NT2/D1 (cell line): ENCODE measurements at places on chromosomes 1 and 21.

- no peak for DNase-seq
Observed at GRCh38 chr1:201482755-201483154, 13.8 kb upstream of the PHLDA3 start.

- no peak for DNase-seq
Observed at GRCh38 chr1:174870319-174870718, 129.4 kb upstream of the CACYBP start.

DNA sequence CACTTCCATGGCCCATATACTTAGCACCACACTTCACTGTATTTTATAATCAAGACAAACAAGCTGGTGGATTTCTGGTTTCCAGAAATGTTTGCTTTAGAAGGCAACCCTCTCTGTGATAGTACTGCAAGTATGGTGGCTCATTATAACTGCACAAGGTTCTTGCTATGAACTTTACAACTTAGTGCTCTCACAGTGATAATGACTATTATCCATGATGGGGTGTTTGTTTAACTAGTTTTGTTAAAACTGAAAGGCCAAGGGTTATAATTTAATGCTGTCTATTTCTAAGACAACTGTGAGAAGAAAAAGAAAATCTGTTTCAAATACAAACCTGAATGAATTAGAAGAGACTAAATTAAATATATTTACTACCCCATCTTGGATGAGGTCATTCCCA, 903.2 kb downstream of the ADGRL2 start:
- no peak for DNase-seq

DNA sequence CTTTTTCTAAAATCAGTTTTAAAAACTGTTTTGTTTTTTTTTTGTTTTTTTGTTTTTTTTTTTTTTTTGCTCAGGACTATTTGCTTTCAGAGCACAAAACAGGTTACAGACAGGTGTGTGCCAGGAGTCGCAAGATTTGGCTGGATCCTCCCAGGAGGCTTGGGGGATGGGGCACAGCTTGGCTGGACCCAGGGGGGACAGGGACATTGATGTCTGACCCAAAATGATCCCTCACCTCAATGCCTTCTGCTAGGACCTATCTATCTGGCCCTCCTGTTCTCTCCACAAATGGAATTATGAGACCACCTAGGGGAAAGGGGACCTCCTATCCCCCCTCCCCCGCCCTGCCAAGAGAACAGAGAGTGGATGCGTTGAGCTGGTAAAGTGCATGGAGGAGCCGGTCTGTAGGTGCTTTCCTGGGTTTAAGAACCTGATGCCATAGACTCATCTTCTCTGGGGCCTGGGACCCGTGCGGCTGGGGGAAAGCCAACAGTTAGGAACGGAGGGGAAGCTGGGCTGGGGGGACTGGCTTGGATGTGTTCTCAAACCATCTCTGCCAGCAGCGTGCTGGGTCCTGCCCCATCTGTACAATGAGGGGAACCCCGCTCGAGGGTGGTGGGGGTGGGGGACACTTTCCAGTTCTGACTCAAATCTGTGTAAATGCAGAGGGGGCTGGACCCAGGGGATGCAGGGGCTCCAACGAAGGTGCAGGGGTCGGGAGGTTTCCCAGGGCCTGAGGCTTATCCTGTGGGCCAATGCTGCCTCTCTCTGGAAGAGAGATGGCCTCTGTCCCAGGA, 28.9 kb downstream of the RUNX3 start:
- DNase-seq = no peak

GRCh38 chr21:42203321-42203720, 15.6 kb upstream of the ABCG1 start:
- DNase-seq = no peak

GRCh38 chr1:84836145-84836544, 56.9 kb downstream of the LPAR3 start:
- DNase-seq = no peak

- no peak for DNase-seq
Observed at GRCh38 chr1:18645747-18646090, 15.1 kb downstream of the PAX7 start.

- DNase-seq = no peak
Observed at GRCh38 chr1:236113324-236114032, 28.9 kb upstream of the GPR137B start.

DNA sequence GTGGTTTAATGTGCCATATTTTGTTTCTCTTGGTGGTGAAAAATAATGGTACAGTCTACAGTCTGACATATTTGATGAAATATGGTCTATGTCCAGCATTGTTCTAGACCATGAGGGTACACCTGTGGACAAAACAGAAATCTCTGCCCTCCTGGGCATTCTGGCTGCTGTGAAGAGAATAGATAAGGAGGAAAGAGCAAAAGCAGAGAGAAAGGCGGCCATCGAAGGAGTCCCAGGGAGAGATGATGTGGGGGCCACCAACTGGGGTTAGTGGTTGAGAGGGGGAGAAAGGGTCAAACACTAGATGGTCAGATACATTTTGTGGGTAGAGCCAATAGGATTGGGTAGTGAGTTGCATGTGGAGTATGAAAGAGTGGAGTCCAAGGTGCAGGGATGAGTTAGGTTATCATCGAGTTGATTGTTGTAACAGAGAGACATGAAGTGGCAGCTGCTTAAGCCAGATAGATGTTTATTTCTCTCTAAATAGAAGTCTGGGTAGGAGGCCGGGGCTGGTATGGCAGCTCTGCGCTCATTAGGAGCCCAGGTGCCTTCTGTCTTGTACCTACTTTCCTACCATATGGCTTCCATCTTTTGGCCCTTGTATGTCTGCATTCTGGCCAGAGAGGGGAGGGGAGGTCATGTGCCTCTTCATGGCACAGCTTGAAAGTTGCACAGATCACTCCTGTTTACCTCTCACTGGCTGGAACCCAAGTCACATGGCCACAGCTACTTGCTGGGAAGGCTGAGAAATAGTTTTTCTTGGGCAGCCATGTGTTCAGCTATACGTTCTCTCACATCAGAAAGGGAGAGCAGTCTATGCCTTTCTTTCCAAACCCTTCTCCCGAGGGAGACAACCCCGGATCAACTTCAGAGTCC, 13.0 kb downstream of the UBE4B start:
- DNase-seq = no peak

GRCh38 chr1:20980051-20980450, 192.9 kb upstream of the HP1BP3 start:
- no peak for DNase-seq

- DNase-seq = peak; percentile 77
Observed at GRCh38 chr1:202860744-202861419, 28.1 kb downstream of the RABIF start.

DNA sequence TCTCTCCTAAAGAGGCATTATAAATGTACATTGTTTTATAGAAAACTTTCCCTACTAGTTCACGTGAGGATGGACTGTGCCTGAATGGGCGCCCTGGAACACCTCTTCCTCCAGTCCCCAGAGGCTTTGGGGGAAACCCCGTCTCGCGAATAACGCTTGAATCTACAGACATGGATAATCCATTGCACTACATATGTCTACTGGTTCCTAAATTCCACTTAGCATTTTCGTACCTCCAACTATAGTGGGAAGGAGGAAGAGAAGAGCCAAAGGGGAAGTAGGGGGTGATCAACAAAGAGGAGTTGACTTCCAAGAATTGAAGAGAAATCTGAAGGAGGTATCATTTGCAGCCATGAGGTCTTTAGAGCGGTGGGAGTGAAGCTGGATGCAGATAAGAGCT, 11.1 kb downstream of the BARHL2 start:
- no peak for DNase-seq

DNA sequence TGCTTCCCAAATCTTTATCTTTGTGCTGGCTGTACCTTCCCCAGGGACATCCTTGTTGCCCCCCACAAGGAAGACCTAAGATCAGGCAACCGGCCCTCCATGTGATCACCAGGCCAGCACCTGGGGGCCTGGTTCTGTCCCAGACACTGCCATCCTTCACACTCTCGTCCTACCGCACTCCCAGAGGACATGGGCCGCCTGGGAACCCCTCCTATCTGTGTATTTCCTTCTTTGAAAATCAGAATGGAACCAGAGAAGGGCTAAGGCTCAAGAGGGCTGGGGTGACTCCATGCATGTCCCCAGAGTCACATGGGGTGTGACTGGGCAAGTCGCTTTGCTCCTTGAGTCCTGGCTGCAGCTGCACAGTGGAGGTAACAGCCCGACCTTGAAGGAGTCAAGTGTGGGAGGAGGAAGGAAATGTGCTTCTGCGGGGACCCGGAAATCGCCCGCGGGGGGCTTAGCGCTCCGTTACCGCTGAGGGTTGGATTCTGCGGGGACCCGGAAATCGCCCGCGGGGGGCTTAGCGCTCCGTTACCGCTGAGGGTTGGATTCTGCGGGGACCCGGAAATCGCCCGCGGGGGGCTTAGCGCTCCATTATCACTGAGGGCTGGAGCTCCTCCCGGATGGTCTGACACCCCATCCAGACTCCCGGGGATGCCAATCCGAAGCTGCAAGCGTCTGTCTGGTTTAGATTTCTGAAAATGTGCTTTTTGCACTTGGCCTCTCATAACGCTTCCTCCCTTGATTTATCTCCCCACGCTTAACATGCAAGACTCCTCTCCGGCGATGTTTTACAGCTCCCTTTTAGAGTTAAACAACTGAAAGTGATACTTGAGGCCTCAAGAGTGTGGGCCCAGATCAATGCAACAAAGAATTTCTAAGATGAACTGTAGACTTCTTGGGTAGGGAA, 278.9 kb downstream of the NPHP4 start:
- no peak for DNase-seq

DNA sequence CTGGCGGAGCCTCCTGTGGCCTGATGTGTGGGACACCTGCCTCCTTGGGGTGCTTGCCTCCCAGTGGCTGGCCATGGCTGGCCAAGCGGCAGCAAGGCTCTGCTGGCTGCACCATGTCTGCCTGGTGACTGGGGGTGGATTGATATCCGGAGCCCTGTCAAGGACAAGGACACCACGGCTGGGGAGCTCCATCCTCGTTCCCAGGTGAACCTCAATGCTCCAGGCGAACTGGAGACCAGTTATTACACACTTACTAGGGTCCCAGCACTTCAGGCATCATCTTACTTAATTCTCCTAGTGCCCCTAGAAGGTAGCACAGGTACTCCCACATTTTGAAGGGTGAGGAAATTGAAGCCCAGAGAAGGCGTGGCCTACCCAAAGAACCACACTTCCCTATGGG, 15.2 kb downstream of the SPATA21 start:
- no peak for DNase-seq

DNA sequence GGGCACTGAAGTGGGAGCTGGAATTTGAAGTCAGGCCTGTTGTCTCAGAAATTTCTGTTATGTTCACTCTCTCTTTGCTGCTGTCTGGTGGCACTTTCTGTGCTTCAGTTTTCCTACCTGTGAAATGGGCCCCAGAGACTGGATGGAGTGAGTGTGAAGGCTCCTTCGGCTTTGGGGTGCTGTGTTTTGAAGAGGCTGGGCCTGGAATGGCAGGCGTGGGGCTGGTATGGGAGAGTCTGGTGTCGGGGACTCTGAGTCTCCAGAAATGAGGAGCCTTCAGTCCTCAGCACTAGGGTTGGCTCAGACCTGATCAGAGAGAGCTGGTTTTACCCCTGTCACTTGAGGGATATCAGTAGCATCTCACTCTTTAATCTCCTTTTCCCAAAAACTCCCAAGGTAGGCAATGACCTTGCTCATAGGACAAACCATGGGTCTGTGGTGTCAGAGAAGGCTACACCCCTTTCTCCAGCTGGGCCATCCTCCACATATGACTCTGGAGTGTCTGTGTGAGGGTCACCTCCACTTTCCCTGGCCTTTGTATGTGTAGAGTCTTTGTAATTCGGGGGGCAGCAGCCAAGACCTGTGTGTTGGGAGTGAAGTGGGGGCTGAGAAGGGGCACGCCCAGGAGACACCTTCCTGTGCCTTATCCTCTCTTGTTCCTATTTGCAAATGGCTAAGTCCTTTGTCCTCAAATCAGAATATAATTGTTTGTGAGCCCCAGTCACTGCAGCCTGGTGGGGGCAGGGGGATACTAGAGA, 279.9 kb downstream of the PTPRU start:
- no peak for DNase-seq

DNA sequence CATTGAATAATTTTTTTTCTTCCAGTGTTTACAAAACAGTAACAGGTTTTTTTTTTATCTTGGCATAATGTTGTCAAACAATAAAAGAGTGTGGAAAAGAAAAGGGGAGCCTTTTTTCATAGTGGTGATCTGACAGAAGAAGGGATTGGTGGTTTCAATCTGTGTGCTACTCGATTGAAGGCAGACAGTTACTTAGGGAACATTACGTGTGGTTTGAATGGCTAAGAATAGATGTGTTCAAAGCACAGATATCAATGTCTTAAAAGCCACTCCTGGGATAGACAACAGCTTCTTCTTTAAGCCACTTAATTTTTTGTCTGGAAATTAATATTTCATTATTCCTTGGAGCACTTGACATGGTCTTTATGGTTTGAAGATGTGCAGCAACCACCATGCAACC, 558.6 kb upstream of the ADGRL2 start:
- DNase-seq = no peak

DNA sequence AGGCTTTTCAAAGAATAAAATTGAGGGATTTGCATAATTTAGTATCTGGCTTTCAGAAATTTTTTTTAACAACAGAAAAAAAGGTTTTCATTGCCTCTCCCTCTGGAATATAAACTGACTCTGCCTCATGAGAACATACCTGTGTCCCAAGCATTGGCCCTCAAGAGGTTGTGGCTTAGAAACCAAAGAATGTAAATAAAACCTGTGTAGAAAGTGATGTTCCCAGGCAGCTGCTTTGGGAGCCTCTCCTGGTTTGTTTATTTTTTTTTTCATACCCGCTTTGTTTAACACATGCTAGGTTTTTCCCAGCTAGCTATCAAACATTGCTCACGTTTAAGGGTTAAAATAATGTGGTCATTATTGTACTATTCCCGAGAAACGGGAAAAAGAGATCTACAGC, 40.5 kb upstream of the IFNAR2 start:
- DNase-seq = no peak

DNA sequence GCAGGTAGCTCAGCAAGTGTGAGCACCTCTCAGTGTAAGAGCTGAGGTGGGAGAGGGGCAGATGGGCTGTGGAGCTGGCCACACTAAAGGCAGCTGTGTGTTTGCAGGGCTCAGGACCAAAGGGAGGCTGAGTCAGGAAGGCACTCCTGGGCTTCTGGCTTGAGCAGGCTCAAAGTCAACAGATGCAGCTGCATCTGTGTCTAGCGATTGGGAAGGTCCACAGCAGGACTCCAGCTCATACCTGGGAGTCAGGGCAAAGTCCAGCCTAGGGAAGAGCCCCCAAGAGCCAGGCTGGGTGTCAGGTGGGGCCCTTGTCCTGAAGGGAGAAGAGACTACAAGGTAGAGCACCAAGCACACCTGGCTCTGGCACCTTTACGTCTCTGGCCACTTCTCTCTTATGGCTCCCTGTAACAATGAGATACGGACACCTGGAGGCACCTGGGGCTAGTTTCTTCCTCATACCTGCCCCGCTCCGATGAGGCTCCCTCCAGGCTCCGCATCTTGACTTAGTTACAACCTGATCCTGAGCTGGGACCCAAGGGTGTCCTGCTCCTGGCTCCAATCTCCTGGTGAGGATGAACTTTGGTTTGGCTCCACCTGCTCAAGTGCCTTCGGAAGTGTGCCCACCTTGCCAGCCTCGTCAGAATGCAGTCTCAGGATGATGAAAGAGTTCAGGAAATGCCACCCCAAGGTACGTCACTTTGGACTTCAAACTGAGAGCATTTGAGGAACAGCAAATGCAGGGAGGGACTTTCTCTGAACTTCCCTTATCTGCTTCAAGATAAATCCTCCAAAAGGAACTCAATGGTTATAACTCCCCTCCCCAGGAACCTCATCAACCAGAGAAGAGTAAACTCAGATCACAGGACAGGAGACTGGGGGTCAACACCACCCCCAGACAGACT, 21.5 kb upstream of the SLC2A1 start:
- no peak for DNase-seq

- no peak for DNase-seq
Observed at GRCh38 chr21:45873418-45873817, 108.2 kb upstream of the COL6A1 start.
